HT-29 (cell line): ENCODE measurements at places on chromosomes 3 and 15.

DNA sequence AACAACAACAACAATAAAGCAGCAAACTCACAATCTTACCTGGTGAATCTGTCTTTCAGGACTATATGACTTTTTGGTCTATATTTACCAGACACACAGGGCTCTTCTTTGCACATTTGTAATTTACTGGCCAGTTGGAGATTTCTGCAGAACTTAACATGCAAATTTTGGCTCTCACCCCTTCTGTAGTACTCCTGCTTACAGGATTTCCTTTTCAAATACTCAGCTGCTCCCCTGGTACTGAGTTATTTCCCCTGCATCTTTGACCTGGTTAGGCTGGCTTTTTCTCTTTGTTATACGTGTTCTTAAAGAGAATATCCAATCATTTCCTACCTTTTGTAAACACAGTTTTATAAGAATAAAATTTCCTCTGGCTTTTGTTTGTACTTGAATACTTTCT is 228.0 kb downstream of the MBNL1 start:
- DNase-seq, result no peak

GRCh38 chr15:25852027-25852426 is 11.1 kb downstream of the ATP10A start:
- DNase-seq, result no peak

- peak; percentile 57 for DNase-seq
Observed at GRCh38 chr3:75192146-75192616, 471.9 kb upstream of the FRG2C start.

DNA sequence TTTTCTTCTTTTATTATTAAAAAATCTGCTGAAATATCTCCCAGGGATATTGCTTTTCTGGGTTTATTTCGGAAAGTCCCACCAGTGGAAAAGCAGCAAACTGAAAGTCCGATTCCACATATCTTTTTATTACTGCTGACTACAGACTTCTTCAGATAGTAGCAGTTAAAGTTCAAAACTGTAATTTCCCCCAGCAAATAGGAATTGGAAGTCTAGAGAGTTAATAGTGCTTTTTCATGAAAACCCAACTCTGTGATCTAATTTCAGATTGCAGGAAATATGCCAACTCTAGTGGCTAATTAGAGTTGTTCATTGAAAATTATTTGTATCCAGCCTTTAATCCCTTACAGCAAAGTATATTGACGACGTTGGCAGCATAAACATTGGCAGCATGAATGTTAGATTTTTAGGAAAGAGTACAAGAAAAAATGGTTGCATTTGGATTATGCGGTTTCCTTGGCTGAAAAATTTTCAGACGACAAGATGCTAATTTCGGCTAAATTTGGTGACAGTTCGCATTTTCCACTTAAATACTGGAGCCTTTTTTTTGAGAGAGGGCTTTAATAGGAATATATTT is 472.9 kb upstream of the CBLB start:
- no peak for DNase-seq

DNA sequence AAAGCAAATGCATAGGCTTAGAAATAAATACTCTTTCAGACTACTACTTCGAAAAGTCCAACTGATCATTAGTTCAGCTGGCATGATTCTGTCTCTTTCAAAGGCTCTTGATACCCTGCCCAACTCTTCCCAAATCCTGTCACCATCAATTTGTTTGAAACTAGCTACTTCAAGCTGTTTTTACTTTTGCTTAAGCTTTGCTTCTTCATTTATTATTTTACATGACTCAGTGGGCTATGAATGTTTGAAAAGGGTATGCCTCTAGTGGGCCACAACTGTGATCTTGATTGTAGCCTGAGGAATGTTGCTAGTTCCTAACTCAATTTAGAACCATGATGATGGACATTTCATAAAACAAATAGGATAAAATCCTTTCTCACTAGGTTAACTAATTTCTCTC is 340.8 kb downstream of the NAALADL2 start:
- no peak for DNase-seq

- DNase-seq, result no peak
Observed at GRCh38 chr15:66923438-66923881, 141.9 kb upstream of the SMAD3 start.

- no peak for DNase-seq
Observed at GRCh38 chr3:185084901-185085300, 68.0 kb downstream of the C3orf70 start.
